ENCODE measurements at places on chromosomes 5 and 9.

GRCh38 chr9:121884057-121884541 lies 209.0 kb downstream of the TTLL11 start:
- DNase-seq: no peak

GRCh38 chr9:9790216-9790872 lies 822.5 kb downstream of the PTPRD start:
- no peak for DNase-seq

- peak; percentile 21 for DNase-seq
Measured at GRCh38 chr5:145887976-145888574, 15.3 kb upstream of the GRXCR2 start.

DNA sequence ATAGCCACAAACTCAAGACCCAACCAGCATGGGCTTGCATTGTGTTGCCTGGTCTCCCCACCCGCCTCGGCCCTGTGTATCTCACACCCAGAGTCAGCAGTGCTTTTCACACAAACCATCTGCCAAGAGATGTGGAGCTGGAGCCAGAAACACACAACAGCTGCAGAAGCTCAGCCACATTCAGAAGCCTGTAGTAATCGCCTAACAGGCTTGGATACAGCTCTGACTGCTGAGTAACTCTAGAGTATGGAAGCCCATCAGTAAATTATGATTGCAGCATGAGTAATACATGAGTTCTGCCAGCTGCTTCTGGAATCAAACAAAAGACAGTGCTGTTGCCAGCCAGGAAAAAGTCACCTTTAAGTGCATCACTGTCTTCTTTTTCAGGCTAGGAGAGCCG lies 16.0 kb downstream of the TEK start:
- no peak for DNase-seq

- DNase-seq: no peak
Measured at GRCh38 chr5:79183011-79183410, 52.9 kb upstream of the JMY start.

DNA sequence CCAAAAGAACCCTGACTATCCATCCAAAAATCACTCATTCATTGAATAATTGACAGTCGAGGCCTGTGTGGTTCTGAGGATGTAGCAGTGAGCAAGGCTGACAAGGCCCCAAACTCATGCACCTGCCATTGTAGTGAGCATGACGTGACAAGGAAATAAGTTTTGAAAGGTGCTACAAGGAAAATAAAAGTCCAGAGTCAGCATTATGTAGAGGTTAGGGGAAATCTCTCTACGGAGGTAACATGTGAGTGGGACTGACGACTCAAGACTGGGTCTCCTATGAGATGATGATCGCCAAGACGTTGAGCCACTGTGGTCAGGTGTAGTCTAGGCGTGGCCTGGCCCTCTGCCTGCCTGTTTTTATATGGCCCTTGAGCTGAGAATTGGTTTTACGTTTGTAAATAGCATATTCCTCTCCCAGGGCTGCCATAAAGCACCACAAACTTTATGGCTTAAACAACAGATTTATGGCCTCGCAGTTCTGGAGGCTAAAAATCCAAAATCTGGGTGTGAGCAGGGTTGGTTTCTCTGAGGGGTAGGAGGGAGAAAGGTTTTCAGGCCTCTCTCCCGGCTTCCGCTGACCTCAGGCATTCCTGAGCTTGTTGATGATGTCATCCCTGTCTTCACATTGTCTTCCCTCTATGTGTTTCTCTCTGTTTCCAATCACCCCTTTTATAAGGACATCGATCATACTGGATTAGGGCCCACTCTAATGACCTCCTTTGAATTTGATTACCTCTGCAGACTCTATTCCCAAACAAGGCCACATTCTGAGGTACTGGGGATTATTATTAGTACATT lies 206.4 kb upstream of the EGFLAM start:
- no peak for DNase-seq

DNA sequence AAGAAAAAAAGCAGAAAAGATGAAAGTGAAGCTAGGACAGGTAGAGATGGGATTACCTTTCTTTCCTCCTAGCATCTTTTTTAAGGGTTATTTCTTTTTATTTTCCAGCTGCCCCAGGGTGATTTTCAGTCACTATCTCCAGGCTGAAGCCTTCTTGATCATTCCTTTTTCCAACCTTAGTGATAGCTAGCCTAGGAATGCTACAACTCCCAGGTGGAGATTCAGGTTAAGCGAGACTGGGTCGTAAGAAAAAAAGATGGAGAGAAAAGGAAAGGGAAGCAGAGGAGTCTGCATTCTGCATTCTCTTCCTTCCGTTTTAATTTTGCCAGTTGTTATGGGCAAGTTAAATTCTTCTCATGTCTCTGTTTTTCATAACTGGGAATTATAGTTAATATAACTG lies 36.7 kb upstream of the RIC1 start:
- no peak for DNase-seq

- no peak for DNase-seq
Measured at GRCh38 chr9:108108852-108109448, 619.4 kb upstream of the KLF4 start.

- no peak for DNase-seq
Measured at GRCh38 chr5:1652873-1653697, 129.3 kb upstream of the LPCAT1 start.

- DNase-seq: no peak
Measured at GRCh38 chr5:178108446-178108845, 4.9 kb upstream of the N4BP3 start.
